ENCODE measurements at places on chromosomes 2 and 18.

DNA sequence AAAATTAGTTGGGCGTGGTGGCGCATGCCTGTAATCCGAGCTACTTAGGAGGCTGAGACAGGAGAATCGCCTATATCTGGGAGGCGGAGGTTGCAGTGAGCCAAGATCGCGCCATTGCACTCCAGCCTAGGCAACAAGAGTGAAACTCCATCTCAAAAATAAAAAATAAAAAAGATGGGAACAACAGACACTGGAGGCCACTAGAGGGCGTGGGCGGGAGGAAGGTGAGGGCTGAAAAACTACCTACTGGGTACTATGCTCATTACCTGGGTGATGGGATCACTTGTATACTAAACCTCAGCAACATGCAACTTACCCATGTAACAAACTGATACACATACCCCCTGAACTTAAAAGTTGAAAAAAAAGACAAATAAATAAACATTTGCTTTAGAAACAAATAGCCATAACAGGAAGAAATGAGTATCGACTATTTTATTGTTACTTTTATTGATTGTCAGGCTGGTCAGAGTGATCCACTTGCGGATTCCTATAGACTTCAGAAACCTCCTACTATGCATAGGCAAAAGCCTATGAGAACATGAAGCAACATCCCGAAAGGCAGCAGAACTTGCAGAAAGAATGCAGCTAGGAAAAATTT, 61.0 kb downstream of the TMEM163 start:
- DNase-seq, result no peak

DNA sequence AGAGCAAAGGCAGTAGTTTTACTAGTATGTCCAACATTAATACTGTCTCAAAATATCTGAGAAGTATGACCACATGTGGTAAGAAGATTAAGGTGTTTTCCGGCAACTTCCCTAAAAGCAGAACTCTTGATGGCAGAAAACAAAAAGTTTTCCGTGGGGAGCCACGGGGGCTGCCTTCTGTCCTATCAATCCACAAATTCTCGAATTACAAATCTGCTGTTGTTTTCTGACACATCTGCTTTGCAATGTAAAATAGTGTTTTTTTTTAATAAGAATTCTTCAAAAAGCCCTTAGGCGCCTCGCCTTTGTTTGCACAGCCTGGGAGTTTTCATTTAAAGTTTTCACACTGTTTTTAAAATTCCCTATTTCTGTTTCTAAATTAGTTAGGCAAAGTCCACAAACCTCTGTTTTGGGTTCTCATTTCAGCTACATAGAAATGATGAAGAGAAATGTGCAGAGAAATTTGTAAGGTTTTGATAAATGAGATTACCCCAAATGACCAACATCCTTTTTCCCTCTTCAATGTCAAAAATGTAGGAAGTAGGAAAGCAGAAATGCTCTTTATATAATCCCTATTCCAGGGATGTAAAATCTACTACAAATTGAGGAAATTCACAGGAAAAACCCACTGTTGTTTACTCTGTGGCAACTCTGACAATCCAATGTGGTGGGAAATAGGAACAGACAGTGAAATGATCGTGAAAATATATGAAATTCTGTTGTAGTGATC, 385.8 kb downstream of the ZEB2 start:
- DNase-seq, result no peak

DNA sequence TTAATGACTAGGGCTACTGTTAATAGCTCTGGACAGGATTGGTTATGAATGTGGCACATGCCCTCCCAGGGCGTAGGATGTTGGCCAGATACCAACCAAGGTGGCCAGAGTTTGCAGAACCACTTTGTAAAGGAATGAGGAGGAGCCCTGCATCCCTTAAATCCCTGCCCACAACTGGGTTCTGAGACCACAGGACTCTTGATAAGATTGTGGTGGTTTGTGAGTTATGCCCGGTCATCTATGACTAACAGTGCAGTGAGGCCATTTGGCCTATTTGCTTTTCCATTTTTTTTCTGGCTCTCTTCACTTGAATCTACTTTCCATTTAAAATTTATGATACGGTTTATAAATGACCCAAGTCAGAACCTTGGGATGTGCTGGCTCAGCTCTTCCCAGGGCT, 294.5 kb downstream of the PRKCE start:
- no peak for DNase-seq

DNA sequence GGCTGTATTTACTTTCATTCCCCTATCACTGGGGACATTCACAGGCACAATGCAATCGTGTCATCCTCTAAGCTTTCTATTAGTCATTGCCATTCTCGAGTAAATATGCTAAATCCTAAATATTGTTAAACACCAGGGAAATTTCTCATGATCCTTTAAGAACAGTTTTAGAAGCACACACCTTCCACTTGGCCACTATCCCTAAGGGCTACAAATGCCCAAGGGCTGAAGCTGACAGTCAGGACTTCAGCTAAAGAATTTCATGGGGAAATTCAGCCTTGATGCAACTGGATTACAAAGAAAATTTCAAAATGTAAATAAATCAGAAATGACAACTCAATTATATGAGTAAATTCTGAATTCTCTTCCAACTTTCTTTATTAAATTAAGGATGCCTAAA, 163.1 kb upstream of the PID1 start:
- DNase-seq, result no peak

DNA sequence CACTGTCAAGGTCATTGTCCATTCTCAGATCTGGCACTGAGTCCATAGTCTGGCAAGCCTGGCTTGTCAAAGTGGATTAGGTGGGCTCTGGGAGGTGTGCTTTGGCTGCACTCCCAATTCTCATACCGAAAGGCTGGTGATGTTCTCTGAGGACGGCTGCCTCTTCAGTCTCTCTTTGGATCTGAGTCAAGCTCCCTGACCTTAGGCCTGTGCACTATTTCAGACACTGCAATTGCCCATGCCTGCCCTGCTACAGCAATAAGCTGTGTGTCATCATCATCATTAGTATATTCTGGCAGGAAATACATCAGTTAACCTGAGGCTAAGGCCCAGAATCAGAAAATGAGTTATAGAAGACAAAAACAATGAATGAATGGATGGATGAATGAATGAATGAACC, 1.6 kb upstream of the SLC5A7 start:
- DNase-seq, result no peak

GRCh38 chr2:171316220-171316619, 117.6 kb downstream of the METTL8 start:
- DNase-seq, result no peak

DNA sequence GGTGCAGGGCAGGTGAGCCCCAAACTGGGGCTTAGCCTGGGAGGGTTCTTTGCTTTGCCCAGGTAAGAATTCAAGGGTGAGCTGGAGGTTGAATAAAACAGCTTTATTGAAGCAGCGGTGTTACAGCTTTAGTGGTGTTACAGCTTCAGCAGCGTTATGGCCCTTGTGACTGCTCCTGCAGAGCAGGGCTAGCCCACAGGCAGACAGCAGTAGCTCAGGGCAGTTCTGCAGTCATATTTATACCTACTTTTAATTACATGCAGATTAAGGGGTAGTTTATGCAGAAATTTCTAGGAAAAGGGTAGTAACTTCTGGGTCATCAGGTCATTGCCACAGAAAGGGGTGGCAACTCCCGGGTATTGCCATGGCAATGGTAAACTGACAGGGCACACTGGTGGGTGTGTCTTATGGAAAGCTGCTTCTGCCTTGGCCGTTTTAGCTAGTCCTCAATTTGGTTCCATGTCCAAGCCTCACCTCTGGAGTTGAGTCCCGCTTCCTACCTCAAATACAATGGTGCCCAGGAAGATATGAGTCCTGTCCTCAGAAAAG, 78.2 kb downstream of the THNSL2 start:
- no peak for DNase-seq

GRCh38 chr18:35754464-35754863, 172.9 kb downstream of the GALNT1 start:
- no peak for DNase-seq

DNA sequence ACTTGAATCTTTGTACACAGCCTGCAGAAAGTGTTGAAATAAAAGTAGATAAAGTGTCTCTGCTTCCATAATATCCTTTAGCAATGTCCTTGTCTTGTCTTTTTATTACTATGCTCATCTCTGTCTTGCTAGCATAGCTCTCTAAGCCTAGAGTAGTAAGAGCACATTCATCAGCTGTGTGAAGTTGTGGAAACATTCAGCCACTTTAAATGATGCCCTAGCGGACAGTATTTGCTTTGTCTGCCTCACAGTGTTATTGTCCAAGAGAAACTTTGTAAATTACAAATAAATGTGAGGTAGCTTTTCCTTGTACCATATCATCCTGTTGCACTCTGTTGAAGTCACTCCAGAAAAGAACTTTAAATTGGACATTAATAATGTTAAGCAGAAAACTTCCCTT, 60.3 kb upstream of the TTC21B start:
- no peak for DNase-seq

- DNase-seq, result no peak
Measured at GRCh38 chr18:67216846-67217245, 299.7 kb downstream of the DSEL start.

- DNase-seq, result no peak
Measured at GRCh38 chr2:36587101-36587500, 10.9 kb downstream of the FEZ2 start.

DNA sequence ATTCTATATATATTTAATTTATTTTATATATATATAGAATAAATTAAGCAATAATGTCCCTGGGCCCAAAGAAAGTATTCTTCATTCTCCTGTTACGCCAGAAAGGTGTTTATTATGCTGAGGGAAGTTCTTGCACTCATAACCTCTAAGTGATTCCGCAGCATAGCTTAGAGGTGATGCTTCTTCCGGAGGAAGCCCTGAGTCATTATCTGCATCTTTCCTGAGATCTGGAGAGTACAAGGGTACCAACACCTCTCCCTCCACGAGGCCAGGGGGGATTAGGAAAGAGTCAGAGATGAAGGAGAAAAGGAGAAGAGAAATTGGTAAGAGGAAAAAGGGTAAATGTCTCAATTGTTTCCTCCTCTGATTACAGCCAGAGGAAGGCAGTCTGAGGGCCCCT, 43.1 kb upstream of the RTN4 start:
- DNase-seq, result no peak

- no peak for DNase-seq
Measured at GRCh38 chr2:72423756-72424155, 276.1 kb upstream of the CYP26B1 start.

DNA sequence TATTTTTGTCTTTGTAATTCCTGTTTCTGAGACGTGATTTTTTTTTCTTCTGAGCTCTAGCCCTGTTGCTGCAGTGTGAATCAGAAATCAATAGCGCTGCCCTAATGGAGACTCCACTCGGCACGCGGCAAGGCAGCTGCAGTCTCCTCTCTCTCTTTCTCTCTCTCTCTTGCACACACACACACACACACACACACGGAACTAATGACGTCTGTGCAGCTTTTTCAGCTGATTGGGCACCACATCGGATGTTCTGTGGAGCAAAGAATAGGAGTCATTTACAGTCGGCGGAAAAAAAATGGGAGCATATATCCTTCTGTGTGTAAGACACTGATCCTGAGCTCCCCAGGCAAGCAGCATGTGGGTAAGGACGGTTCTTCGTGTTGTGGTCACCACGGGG, 2.0 kb upstream of the MYT1L start:
- no peak for DNase-seq

- no peak for DNase-seq
Measured at GRCh38 chr2:239203443-239204135, 197.2 kb downstream of the HDAC4 start.

DNA sequence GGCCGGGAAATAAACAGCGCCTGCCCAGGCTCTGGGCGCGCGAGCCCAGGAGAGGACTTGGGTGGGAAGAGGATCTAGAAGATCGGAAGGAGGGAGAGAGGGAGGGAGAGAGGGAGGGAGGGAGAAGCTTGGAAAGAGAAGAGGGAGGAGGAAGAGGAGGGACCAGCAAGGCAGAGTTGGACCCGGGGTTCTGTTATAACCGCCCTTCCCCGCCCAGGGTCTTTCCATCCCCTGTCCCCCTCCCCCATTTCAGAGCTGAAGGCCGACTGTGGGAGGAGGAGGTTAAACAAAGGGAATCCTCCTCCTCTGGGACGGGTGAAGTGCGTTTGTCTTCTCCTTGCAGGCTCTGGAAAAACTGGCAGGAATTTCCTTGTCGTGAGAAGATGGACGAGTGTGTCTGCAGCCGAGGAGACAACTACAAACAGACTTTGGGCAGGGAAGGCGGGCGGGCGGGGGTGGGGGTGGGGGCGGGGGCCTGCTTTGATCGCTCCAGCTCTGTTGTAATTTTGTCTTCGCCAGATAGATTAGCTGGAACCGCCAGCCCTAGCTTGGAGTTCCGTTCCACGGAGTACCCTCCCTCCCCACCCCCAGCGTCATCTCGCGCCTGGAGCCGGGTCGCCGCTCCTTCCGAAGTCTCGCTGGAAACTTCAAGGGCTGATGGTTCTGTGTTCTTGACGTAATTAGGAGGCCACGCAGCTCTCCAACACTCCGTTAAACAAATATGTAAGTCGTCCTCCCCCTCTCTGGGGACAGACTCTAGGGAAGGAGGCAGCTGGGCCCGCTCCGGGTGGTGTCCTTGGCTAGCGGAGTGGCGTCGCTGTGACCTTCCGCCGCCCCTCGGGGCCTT, 6.4 kb upstream of the SP9 start:
- DNase-seq, result no peak

DNA sequence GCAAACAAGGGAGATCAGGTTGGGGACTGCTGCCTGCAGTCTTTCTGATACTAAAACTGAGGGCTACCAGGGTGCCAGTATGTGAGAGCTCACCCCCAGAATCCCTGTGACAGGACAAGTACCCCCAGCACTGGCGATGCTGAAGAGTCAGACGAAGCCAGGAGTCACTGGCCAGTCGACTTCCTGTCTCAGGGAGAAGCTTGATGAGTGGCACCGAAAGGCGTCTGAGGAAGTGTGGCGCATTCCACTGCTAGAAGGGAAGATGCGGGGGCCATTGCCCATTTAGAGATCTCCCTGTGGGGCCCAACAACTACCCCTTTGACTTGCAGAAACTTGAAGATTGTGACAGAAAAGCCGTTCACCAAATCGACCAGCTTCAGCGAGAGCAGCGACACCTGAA, 22.0 kb downstream of the MXD1 start:
- no peak for DNase-seq

DNA sequence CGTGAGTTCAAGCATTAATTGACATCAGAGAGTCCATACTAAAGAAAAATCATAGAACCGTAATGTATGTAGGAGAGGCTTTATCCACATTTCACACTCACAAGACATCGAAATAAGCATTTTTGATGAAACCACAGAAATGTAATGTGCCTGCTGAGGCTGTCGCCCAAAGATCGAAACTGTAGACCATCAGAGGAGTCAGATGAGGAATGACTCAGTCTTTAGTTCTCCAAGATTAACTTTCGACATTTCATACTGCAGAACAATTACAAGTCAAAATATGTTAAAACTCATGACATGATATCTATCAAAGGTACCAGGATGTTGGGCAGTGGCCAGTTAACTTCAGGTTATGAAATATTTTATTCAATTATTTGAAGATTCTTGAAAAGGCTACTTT, 79.6 kb downstream of the RAB31 start:
- DNase-seq, result no peak

GRCh38 chr2:191703079-191703725, 25.3 kb downstream of the NABP1 start:
- DNase-seq, result no peak

GRCh38 chr2:211344289-211344688, 787.9 kb downstream of the CPS1 start:
- DNase-seq, result no peak

All from naive thymus-derived CD4-positive, alpha-beta T cell (primary cell).